ENCODE measurements at places on chromosomes 12 and 14.

GRCh38 chr12:124968656-124969055 lies 20.3 kb downstream of the DHX37 start:
- no peak for DNase-seq

GRCh38 chr12:82675246-82675645 lies 11.5 kb upstream of the TMTC2 start:
- DNase-seq = no peak

DNA sequence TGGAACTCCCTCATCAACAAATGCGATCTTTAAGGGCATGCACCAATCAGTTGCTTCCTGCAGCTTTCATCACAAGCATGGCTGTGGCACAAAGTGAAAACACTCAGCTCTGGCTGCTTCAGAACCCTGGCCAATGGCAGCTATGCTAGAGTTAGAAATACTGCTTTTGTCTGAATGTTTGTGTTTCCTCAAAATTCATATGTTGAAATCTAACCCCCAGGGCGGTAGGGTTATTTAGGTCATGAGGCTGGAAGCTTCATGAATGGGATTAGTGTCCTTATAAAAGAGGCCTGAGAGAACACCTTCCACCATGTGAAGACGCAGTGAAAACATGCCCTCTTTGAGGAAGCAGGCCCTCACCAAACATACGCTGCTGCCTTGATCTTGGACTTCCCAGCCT lies 453.9 kb downstream of the SNAPC1 start:
- DNase-seq = no peak

DNA sequence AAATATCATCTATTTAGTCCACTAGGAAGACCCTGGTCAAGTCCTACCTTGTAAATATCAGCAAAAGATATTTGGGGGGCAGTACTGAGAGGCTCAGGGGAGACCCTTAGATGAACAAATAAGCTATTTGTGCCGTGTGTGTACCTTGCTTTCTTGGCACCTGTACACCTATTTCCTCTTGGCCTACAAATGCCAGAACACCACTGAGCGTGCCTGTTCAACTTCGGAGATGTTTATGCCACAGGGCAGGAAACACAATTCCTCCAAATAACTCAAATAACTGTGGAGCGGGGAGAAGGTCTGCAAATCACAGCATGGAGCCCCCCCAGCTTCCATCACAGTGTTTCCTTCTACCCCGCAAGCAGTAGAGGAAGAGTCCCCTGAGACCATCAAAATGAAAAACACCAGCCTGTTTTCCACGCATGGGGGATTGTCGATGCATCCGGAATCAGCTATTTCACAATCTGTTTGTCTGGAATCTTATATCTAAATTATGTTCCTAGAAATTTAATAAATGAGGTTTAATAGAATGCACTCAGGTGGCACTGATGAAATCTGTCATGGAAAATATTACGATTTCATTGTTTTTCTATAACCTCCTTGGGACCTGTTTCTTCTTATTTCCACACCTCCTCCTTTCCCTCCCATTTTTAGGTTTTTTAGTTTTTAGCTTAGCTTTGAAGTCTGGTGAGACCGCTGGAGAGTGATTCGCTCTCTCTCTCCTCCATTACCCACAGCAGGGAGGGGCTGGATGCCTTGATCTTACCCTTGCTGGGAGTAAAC lies 254.0 kb upstream of the SRRM4 start:
- DNase-seq = no peak

DNA sequence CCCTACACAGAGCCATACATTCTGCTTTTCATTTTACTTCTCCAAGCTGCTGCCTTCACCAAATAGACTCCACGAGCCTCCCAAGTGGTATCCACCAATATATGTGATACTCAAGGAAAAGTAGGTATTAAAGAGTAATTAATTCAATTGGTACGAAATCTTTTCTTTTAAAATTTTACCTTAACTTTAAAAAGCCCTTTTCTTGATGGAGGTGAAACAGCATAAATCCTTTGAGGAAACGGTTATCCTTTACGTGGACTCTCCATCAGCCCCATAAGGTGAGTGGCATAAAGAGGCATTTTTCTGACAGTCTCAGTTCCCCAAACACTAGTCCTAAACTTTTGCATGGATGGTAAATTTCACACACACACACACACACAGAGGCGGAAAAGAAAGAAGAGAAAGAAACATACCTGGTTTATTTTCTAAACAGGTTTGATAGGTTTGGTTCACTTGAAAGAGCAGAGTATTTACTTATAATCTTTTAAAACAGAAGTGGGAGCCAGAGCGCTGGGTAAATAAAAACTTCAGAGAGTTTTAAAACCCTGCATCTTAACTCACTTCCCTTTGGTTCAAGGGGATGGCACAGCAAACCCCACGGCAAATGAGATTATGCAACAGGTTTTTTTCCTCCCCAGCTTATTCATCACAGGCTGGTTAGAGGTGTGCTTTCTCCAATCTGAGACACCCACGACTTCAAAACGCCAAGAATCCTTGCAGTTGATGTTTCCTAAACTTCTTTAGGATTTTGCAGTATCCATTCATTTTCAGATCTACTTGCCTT lies 1.9 kb downstream of the DUSP16 start:
- peak; percentile 76 for DNase-seq

DNA sequence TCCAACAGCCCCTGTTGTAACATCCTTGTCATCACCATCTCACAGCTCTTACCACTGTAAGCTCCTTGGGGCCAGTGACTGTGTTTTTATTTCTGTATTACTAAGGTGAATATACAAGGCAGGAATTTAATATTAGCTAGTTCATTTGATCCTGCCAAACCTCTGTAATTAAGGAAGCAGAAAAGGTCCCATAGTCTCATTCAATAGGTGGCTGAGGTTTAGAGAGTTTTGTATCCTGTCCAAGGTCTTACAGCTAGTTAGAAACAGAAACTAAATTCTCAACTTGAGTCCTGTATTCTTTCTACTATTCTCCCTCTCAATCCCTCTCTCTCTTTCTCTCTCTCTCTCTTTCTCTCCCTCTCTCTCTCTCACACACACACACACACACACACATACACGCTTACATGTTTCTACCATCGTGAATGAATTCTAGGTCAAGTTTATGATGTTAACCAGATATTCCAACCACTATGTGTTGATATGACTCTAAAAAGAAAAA lies 543 bp upstream of the GLIPR1 start:
- no peak for DNase-seq

DNA sequence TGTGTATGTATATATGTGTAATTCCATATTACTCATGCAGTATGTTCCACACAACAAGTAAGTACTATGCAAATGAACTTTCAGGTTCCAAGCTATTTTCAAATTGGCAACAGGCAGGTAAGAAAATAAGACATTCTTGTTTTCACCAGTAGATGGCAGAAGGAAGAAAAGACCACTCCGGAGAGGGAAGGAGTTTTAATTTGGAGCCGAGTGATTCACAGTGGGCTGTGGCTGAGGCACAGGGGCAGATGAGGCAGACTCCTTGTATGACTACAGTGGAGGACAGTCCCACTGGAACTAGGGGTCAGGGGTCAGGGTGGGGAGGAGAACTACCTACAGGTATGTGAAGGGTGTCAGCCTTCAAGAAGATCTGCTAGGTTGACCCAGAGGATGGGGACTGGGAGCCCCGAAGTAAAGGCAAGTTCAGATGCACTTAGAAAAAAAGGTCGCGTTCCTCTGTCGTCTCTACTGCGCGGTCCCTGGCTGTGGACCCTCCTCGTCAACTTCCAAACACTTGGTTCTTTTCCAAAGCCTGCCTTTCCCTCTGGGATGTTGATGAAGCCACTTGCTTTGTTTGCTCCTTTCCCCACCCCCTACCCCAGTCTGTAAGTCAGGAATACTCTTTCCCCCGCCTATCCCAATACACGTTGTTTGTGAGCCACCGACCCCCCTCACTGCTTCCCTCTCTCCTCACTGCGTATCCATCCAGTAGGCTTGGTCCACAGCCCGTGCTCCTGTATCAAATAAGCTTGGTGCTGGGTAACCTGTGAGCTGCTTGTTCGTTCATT lies 24.1 kb downstream of the DDX47 start:
- peak; percentile 37 for DNase-seq

- DNase-seq = no peak
Measured at GRCh38 chr14:23644919-23645336, 8.8 kb downstream of the DHRS2 start.

DNA sequence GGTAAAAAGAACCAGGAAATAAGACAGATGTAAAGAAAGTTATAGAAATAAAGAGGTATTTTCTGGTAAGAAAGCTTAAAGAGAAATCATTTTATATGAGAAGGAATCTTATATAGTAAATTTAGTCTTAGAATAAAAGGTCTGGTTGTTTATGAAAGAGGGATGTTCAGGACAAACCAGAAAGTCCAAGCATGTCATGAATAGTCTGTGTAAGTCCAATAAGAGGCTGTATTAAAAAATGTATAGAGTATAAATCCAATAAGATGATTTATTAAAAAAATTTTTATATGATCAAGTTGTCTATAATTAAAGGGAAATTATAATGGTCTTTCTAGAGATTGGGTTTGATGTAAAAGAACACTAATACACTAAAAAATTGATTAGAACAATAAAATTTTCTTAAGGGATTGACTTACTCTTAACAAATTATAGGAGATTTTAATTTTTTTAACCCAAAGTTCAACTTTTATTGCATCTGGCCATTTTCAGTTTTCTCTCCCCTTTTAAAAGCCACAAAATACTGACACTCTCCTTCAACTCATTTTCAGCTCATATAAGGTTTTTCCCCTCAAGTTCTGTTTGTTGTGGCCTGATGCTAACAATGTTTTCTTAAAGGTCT lies 35.1 kb downstream of the ST8SIA1 start:
- DNase-seq = no peak

- no peak for DNase-seq
Measured at GRCh38 chr14:95334044-95334443, 14.3 kb upstream of the CLMN start.

DNA sequence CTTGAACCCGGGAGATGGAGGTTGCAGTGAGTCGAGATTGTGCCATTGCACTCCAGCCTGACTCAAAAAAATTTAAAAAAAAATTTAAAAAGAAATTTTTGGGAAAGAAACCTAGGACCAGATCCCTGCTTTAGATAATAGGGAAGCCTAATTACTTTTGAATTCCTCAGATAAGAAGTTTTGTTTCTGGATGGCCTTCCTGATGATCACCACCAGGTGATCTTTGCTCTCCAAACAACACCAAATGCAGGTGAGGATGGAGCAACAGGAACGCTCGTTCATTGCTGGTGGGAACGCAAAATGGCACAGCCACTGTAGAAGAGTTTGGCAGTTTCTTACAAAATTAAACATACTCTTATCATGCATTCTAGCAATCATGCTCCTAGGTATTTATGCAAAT lies 28.5 kb upstream of the KLC1 start:
- DNase-seq = no peak

GRCh38 chr14:90720336-90720735 lies 95.9 kb downstream of the TTC7B start:
- no peak for DNase-seq

DNA sequence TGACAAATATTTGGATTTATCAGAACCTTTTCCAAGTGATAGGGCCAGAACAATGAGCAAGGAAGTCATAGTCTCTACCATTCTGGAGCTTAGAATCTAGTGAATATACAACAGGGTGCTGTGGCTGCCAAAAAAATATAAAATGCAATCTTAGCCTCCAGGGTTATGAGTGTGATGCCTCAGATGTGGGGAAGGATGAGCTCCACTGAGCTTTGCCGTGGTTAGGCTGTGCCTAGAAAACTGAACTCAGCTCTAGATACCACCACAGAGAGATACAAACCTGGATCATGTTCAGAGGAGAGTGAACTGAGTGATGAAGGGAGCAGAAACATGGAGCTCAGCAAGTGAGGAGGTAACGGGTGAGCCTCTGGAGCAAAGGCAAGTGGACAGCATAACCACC lies 138.1 kb upstream of the HIF1A start:
- no peak for DNase-seq

GRCh38 chr12:66453844-66454243 lies 151.6 kb downstream of the HELB start:
- DNase-seq = no peak

- DNase-seq = no peak
Measured at GRCh38 chr14:67158566-67158965, 30.7 kb upstream of the GARIN2 start.

GRCh38 chr12:32545413-32545980 lies 133.6 kb upstream of the DNM1L start:
- DNase-seq = no peak

DNA sequence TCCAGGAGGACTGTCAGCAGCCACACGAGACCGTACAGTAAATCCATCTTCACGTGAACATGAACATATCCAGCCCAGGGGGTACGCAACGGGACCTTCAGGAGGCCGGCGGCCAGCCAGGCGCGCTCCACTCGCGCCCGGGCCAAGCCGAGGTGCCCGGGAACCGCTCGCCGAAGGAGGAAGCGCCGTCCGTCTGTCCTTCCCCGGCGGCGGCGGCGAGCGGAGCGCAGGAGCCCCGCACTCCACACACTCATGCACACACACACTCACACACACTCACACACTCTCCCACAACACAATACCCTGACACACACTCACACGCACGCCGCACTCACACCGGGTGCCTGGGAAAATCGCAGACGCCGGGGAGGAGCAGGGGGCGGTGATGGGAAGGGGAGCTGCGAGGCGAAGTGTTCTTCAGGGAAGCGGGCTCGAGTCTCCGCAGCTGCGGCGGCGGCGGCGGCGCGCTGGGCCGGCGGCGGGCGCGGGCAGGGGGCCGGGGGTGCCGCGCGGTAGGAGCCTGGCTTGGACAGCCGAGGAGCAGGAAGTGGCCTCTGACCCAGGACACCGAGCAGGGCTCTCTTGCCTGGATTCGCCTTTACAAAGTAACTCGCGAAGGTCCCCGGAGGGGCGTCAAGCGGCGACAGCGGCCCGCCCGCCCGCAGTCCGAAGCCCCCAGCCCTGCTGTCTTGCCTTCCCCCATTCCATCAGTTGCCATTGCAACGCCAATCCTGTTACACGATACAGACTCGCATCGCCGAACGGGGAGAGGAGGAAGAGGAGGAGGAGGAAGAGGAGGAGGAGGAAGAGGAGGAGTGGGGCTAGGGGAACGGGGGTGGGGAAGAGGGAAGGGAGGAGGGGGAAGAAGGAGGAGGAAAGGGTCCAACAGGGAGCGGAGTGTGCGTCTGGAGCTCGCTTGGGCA lies 601 bp downstream of the MDGA2 start:
- DNase-seq = no peak

- DNase-seq = no peak
Measured at GRCh38 chr12:65961190-65962035, 137.1 kb downstream of the HMGA2 start.

- no peak for DNase-seq
Measured at GRCh38 chr14:94451826-94452225, 774 bp downstream of the SERPINA11 start.

- DNase-seq = no peak
Measured at GRCh38 chr14:102219316-102219715, 79.6 kb downstream of the WDR20 start.

DNA sequence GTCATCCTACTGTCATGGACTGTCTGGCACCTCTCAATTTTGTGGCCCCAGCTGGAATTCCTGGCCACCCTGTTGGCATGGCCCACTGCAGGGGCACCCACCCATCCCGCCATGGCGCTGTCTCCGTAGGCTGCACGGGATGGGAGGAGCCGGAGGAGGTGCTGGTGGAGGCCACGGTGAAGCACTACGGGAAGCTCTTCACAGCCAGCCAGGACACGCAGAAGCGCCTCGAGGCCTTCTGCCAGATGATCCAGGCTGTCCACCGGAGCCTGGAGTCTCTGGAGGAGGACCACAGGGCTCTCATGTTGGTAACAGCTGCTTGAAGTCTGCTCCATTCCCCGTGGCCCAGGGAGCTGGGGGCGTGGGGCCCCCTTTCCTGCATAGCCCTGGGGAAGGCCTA lies 3.9 kb downstream of the CCDC197 start:
- DNase-seq = no peak

- no peak for DNase-seq
Measured at GRCh38 chr12:41556176-41556575, 368.1 kb downstream of the PDZRN4 start.

- no peak for DNase-seq
Measured at GRCh38 chr14:23454445-23454856, 15.1 kb upstream of the NGDN start.

Measured in activated CD4-positive, alpha-beta T cell treated with anti-CD3 and anti-CD28 coated beads, Interleukin-2, amount 10 ng/mL, durations not matched to agents 7 days and 5 days (primary cell).